ENCODE measurements at places on chromosomes 7 and 10.

GRCh38 chr10:62460393-62460792, 86.2 kb downstream of the ZNF365 start:
- no peak for DNase-seq

- peak; percentile 91 for DNase-seq
These were observed 16.8 kb downstream of the GIMAP5 start for GRCh38 chr7:150753826-150754603.

GRCh38 chr10:73742454-73742734, 1.8 kb upstream of the SEC24C start:
- DNase-seq = no peak

DNA sequence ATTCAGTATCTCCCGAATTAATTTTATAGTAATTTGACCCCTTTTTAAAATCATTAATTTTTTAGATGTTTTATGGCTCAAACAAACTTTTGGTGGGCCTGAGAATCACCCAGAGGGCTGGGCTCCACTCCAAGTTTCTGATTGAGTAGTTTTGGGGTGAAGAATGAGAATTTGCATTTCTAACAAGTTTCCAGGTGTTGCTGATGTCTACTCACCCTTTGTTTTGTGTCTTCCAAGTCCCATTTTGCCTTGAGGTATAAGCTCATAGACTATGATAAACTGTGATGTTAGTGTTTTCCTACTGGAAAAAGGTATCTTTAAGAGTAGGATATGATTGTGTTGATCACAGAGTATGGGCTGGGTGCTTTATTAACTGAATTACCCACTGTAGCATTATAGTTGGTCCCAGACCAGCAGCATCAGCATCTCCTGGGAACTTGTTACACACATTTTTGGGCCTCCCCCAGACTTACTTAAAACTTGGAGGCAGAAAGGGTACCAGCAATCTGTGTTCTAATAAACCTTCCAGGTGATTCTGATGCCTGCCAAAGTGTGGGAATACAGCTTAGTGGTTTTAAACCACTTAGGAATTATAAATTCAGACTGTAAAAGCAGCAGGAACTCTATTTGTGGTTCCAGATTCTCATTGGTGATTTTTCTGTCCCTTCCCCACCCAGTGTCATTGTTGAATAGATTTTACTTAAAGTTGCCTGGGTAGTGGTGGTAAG, 19.1 kb downstream of the ZNRF2 start:
- no peak for DNase-seq

DNA sequence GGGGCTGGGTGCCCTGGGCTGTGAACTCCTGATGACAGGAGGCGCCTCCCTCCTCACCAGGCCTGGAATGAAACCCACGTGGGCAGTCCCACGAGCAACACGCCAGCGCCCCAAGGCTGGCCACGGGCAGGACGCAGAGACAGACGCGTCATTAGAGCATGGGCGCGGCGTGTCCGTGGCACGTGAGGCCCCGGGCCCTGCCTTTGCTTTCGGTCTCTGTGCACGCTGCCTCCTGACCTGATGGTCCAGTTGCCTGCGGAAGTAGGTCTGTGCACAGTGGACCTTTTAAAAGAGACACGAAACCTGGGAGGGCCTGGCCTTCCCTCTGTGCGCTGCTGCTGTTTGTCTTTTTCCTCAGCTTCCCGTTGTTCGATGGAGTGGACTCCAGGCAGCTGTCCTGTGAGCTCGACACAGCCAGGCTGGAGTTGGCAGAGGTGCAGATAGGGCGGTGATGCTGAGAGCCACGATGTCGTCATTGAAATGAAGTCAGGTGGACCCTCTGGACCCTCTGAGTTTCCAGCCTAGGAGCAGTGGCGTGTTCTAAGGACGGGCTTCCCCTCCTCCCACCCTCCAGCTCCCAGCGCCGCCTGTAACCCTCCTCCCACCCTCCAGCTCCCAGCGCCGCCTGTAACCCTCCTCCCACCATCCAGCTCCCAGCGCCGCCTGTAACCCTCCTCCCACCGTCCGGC, 40.1 kb upstream of the CFAP46 start:
- DNase-seq = no peak

- peak; percentile 78 for DNase-seq
These were observed 45.7 kb downstream of the KIAA1549 start for GRCh38 chr7:138935465-138936011.

DNA sequence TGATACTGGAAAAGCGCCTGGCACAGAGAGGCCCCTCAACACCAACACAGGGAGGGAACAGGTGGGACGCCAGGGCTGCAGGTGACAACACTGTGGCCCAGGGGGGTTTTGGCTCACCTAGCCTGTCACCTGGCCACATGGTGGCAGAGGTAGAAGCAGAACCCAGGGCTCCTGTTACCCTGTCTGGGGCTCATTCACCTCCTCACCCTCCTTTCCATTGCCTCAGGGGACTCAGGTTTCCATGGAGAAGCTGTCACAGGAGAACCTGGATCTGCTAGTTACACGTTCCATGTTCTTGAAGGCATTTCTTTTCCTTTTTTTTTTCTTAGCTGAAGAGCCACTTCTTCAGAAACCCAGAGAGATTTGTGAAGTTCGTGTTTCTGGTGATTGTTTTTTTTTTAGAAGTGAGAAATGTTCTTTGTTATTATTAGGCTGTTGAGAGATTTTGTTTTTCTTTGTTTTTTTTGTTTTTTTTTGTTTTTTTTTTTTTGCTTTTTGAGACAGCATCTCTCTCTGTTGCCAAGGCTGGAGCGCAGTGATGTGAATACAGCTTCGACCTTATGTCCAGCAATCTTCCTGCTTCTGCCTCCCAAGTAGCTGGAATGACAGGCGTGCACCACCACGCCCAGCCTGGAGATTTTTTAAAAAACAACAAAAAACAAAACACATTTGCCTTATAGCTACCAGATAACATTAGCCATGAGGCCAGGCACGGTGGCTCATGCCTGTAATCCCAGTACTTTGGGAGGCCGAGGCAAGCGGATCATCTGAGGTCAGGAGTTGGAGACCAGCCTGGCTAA, 16.0 kb downstream of the DENND2A start:
- DNase-seq = no peak

GRCh38 chr7:81693894-81694293, 76.0 kb downstream of the HGF start:
- no peak for DNase-seq

DNA sequence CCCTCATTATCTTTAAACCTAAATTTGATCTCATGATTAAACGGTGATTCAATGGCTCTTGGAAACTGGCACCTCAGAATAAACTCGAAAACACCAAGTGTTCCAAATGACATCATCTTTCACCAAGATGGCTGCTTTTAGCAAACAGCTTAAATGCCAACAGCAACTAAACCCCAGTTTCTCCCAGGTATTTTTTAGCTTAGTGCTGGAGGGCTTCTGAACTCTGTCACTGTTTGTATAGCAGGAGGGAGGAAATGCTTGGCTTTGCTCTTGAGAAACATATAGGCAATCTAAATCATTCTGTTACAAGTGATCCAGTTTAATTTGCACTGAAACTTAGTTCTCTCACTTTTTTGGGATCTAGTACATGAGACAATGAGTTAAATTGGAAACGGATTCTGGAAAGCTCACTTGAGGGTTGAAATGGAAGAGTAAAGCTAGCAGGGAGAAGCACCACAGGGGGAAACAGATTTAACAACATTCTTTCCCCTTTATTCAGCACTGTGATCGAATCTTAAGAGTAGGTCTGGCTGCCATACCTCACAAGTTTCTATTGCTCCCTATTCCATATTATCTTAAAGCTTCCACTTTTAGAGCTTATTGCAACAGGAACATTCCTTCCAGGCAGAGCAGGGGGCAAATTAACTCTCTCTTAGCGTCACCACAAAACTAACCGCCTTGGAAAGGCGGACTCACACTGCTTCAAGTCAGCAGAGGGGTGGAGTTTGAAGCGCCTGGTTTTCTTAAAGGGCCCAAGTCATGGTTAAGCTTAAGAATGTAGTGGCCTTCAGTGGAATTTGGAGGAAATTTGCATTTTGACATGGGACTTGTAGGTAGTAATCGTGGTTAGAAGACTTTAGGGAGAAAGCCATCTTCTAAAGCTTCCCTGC, 1.8 kb upstream of the CCDC6 start:
- no peak for DNase-seq

GRCh38 chr7:91181949-91182348, 82.3 kb upstream of the FZD1 start:
- no peak for DNase-seq

DNA sequence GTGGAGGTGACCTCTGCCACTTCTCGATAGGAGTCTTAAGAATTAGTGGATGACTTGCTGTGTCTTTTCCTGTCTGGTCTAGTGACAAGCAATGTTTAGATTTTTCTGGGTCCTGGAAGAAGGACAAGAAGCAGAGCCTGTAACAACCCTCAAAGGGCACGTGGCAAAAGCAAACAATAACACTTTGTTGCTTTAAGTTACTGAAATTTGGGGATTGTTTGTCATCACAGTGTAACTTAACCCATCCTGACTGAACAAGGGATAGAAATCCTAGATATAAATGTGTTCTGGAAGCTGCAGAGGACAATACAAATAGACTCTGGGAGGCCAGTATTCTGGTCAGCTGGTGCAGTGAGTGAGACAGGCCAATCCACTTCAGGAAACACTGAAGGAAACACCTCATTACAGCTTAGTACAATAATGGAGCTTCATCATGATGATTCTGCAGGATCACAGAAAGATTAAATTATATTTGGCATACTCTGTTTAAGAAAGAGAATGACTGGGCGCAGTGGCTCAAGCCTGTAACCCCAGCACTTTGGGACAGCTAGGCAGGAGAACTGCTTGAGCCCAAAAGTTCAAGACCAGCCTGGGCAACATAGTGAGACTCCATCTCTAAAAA, 23.3 kb downstream of the ENKUR start:
- DNase-seq = no peak

GRCh38 chr10:104103956-104104355, 18.0 kb upstream of the SFR1 start:
- no peak for DNase-seq

DNA sequence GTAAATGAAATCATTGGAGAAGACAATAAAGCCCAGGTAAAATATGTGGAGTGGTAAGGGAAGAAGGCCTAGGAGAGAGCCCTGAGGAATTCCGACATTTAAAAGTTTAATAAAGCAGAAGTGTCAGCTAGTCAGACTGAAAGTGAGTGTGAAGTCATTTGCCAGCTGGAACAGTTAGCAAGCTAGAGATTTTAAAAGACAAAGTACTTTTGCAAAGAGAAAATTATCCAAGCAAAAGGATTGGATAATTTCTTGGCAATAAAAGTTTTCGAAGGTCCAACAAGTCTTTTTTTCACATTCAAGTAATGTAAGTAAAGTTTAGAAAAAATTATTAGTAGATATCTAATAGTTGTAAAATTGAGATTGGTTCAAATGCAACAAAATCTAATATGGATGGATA, 27.1 kb upstream of the SEMA3C start:
- no peak for DNase-seq

- no peak for DNase-seq
These were observed 68.2 kb upstream of the DDC start for GRCh38 chr7:50633414-50633710.

DNA sequence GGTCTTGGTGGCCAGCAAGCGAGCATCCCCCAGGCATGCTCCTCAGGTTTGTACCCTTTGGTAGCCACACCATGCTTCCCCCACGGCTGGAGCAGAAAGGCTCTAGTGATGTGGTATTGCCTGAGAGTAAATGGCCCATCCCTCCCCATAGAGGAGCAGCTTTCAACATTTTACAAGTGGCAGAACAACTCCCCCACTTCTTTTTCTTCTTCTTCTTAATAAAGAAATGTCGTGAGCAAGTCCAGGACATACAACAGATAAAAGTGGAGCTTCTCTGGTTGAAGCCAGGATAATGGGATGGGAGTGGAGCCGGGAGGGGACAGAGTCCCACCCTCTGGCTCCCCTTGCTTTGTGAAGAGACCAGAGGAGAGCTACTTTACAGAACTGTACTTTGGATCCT, 131.5 kb downstream of the ANLN start:
- no peak for DNase-seq

- no peak for DNase-seq
These were observed 66.8 kb downstream of the CD36 start for GRCh38 chr7:80705130-80705781.
